ENCODE measurements at places on chromosomes 16 and 17.
A peak's percentile ranks its signal among the peaks of the same experiment; 100 is the strongest.

GRCh38 chr16:273547-274421 is 2.0 kb downstream of the RGS11 start:
- DNase-seq: no peak

- no peak for DNase-seq
These were observed 7.7 kb downstream of the CCL3L1 start for GRCh38 chr17:36188891-36189306.

DNA sequence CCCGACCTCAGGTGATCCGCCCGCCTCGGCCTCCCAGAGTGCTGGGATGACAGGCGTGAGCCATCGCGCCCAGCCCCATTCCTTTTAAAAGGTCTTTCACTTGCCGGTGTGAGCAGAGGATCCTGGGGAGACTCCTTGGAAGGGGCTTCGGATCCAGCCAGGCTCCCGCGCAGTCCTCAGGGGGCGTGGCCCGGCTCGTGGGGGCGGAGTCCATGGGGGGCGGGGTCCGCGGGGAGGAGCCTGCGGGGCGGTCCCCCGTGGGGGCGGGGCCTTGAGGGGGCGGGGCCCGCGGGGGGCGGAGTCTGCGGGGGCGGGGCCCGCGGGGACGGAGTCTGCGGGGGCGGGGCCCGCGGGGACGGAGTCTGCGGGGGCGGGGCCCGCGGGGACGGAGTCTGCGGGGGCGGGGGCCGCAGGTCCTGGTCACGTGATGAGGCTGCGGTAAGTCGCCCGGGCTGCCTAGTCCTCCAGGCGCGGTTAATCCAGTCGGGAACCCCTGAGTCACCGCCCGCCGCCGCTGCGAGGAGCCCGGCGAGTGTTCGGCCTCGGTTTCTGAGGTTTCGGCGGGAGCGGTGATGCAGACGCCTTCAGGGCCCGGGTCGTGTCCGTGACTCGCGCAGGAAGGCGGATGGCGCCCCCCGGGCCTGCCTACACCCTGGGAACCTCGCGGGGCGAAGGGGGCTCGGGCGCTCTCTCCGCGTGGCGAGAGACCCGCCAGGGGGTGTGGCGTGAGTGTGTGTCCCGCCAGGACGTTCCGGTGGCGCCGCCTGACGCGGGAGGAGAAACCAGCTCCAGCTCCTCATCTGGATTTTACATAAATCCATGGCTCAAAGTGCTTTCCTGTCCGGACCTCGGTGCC is 23.6 kb upstream of the ABR start:
- no peak for DNase-seq

- DNase-seq: no peak
These were observed 156.2 kb downstream of the CYB561 start for GRCh38 chr17:63289931-63290330.

DNA sequence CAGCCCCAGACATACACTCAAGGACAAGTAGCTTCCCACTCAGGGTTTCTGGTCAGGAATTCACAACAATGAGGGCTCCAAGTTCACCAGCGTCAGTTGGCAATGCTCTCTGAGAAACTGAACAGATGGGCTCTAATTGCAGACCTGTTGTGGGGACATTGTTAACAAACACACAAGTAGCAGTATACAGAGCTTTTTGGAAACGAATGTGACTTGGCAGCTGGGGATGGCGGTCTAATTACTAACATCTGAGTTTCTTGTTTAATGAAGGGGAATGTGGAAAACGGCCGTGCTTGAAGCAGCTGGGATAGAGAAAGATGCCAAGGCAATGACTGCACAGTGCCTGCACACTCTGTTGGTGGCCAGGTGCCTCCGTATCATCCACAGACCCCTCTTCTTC is 316.1 kb upstream of the IRX3 start:
- DNase-seq: peak; percentile 91

DNA sequence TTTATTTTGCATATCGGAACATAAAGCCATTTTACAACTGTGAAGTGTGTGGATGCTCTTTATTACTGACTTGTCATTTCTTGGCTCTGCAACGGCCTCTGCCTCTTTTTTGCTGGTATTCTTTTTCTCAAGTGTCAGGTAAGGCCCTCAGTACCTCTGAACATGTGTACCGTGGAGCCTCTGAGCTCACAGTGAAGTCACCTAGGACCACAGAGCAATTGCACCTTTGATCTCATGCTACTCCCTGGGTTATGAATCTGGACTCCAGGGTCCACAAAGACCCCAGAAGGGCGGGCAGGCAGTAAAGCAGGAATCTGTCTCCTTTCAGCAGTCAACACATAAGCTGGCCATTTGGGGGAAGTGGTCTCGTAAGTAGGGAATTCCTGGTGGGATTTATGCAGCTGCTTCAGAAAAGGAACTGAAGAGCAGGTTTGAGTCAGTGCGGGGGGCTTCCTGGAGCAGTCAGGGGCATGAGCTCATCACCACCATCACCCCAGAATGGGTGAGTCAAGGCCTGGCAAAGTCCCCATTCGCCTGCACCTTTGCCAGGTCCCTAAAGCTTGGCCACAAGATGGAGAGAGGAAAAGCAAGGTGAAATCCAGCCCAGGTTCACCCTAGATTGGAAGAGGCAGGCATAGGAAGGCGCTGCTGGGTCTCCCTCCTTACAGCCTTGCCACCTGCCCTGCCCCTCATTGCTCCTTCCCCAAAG is 33.0 kb downstream of the TBX4 start:
- DNase-seq: no peak

DNA sequence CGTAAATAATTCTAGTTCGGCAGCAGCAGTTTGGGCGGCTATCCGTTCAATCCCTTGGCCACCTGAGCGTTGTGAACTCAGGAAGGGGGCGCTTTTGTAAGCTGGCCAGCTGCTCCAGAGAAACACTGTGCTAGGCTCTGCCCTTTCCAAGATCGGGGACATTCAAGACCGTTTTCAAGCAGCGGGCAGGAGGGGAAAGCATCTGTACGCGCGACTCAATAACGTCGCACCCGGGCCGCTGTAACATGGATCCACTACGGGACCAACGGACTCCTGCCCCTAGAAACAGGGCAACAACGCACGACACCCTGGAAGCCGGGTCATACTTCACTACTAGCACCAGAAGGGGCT is 463 bp downstream of the TOP2A start:
- no peak for DNase-seq

GRCh38 chr17:20232611-20233010 is 223.5 kb downstream of the SPECC1 start:
- DNase-seq: no peak

- DNase-seq: no peak
These were observed 477 bp downstream of the CFAP20 start for GRCh38 chr16:58128711-58129096.

GRCh38 chr17:5049314-5049841 is 14.2 kb upstream of the SLC52A1 start:
- DNase-seq: no peak

GRCh38 chr17:41415833-41416335 is 8.5 kb downstream of the KRT37 start:
- DNase-seq: no peak

GRCh38 chr16:85531516-85531915 is 81.6 kb upstream of the GSE1 start:
- DNase-seq: no peak

- DNase-seq: no peak
These were observed 35.7 kb downstream of the CACNA1H start for GRCh38 chr16:1188432-1189189.

- no peak for DNase-seq
These were observed 4.2 kb downstream of the ITGB4 start for GRCh38 chr17:75725504-75725903.

GRCh38 chr17:30363715-30364202 is 15.0 kb upstream of the CPD start:
- DNase-seq: no peak

GRCh38 chr17:48961516-48962233 is 6.7 kb downstream of the GIP start:
- DNase-seq: no peak

DNA sequence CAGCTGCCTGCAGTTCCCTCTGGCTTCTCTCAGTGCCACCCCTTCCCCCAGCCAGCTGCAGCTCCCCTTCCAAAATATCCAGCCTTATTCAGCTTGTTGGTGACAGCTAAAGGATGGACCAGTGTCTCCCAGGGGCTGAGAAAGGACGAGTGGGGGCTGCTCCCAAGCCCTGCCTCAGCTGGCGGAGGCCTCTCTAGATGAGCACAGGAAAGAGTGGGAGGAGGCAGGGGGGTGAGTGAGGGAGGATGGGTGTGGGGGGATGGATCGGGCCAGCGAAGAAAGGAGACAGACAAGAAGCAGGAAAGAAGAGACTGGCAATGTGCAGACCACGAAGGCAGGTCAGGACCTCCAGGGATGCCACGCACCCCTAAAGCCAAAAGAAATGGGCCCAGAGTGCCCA is 17.5 kb downstream of the PIPOX start:
- DNase-seq: no peak

DNA sequence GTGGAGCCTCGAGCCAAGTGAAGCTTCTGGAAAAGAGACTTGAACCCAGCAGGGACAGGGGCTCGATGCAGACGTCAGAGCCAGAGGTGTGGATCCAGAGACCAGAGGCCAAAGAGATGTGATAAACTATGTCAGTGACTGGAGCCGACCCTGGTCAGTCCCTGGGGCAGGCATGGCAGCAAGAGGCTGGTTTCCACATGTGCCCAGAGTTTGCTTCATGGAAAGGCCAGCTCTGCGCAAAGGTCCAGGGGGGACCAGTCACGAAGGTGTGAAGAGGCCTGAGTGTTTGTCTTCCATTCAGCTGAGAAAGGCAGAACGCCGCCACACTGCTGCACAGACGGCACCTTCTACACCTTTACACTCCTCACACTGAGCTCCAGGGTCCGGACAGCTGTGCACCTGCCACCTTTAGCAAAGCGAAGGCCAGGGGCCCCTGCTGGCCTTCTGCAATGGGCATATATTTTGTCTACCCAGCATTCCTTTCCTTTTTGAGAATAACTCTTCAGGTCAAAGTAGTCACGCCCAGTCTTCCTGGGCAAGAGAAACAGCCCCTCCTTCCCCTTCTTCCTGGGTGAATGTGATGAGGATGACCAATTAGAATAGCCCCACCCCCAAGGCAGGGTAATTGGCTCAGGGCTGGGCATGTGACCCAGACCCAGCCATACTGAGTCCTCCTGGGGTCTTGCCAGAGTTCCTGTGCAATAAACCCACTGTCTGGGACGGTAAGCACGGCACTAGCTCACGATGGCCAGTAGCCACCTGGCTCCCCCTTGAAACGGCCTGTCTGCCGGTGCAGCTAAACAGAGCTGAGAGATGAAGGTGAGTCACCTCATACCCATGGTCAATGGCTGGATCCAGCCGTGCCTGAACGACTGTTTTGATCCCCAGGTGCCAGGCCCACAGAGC is 2.3 kb upstream of the RPH3AL start:
- no peak for DNase-seq

DNA sequence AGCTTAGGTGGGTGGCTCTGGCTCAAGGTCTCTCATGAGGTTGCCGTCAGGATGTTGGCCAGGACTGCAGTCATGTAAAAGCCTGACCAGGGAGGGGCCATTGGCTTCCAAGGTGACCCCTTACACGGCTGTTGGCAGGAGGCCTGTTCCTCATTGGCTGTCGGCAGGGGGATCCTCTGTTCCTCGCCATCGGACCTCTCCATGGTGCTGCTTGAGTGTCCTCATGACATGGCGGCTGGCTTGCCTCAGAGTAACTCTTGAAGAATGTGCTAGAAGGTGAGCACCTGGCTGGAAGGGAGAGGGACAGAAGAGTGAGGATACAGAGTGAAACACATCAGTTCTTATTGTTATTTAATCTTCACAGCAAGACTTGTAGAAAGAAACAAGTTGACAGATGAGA is 4.7 kb upstream of the RPRML start:
- no peak for DNase-seq

DNA sequence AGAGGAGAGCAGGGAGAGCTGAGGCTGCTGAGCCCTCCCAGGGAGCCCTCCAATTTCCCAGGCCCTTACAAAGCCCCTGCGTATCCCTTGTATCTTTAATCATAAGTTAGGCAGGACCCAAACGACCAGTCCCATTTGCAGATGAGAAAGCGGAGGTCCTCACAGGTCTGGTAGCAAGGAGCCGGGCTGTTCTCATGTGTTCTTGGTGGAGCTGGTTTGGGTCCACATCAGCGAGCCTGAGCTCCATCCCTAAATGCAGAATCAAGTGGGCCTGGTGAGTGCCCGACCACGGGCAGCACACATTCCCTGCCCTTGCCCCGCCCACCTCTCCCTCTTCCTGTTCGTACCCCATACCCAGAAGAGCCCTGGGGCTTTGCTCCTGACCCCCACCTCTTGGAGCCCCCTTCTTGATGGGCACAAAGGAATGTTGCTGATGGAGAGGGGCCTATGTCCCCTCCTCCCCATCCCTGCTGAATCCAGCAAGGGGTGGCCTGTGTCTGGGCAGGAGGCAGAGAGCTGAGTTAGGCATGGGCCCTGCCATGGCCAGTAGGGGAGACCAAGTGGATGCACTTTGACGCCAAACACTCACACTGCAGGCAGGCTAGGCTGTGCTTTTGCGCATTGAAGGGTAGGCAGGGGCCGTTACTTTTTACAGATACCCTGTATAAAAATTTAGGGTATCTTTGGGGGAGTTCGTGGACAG is 18.3 kb upstream of the ADCY7 start:
- no peak for DNase-seq

DNA sequence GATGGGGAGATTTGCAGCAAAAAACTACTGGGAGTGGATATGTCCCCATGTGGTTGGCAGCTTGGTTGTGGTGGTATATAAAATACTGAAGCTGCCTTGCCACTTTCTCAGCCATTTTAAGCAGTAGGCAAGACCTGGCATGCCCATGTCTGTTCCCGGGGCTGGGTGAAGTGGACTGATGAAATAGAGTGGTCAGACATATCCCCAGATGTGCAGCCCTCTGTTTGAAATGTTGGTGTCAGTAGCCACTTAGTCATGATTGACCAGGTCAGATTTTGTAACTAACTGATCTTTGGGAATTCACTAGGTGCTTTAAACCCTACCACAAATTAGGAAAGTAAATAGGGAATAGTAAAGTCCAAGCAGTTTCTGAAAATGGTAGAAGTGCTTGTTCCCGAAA is 151.6 kb downstream of the PHKB start:
- no peak for DNase-seq

- DNase-seq: no peak
These were observed 6.2 kb downstream of the GGA2 start for GRCh38 chr16:23504076-23504452.

- no peak for DNase-seq
These were observed 59.1 kb downstream of the C17orf67 start for GRCh38 chr17:56774650-56775049.

DNA sequence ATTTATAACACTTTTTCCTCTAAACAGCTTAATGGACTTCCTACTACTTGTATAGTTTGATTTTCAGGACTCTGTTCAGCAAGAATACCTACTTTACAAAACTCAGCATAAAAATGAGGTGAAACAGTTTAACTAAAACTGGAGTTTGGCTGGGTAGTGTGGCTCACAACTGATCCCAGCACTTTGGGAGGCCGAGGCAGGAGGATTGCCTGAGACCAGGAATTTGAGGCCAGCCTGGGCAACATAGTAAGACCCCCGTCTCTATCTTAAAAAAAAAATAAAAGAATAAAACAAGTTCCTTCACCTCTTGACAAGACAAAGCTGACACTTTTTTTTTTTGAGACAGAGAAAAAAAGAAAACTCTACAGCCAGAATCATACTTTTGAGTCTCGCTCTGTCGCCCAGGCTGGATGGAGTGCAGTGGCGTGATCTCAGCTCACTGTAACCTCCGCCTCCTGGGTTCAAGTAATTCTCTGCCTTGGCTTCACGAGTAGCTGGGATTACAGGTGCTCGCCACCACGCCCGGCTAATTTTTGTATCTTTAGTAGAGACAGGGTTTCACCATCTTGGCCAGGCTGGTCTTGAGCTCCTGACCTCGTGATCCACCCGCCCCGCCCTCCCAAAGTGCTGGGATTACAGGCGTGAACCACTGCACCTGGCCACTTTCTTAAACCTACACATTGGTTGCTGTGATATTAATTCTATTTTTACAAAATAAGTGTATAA is 2.6 kb downstream of the PDF start:
- DNase-seq: no peak

All from NCI-H1105 treated with DMSO at 0.1 percent for 48 hours (cell line).